ENCODE measurements at places on chromosomes 5 and 9. TPM values are rescaled to one million over a fixed set of nuclear protein-coding genes. Genes with fewer than 3 reads are reported as not detected.

GRCh38 chr9:109861499-109861898 lies 81.5 kb downstream of the PALM2AKAP2 start:
- no peaks in the 10 kb centered on the region for H3K27me3 ChIP-seq
- DNase-seq: no peak
- no peaks in the 10 kb centered on the region for H3K4me1 ChIP-seq

- no peak for DNase-seq
- H3K27ac ChIP-seq: no peak overlapping the region
- no peaks in the 10 kb centered on the region for H3K36me3 ChIP-seq
- no peak overlapping the region for H3K4me3 ChIP-seq
Measured at GRCh38 chr5:101943784-101944183, 352.3 kb downstream of the SLCO4C1 start.

- no peak for DNase-seq
- H3K27ac ChIP-seq: no peak overlapping the region
- no peak overlapping the region for H3K4me3 ChIP-seq
- H3K36me3 ChIP-seq: peaks cover 9% of the 10 kb centered on the region
Measured at GRCh38 chr5:139631520-139632165, 16.5 kb upstream of the CXXC5 start.

GRCh38 chr9:101468116-101468515 lies 32.5 kb upstream of the ALDOB start:
- H3K4me3 ChIP-seq: no peak overlapping the region
- no peaks in the 10 kb centered on the region for H3K27me3 ChIP-seq
- DNase-seq: no peak
- H3K4me1 ChIP-seq: no peaks in the 10 kb centered on the region

GRCh38 chr5:16490911-16491310 lies 25.3 kb upstream of the ZNF622 start:
- H3K4me1 ChIP-seq: no peaks in the 10 kb centered on the region
- no peak overlapping the region for H3K27ac ChIP-seq
- H3K4me3 ChIP-seq: no peak overlapping the region
- H3K27me3 ChIP-seq: no peaks in the 10 kb centered on the region
- DNase-seq: no peak

- no peak for DNase-seq
- H3K4me3 ChIP-seq: no peak overlapping the region
- H3K4me1 ChIP-seq: no peaks in the 10 kb centered on the region
- H3K36me3 ChIP-seq: no peaks in the 10 kb centered on the region
Measured at GRCh38 chr9:7656636-7657035, 142.9 kb downstream of the DMAC1 start.

The FAM221B gene
- total RNA-seq: not detected

The PCDHGA11 gene
- total RNA-seq: 2.7 TPM
